ENCODE measurements at places on chromosomes 12 and 14. TPM values are rescaled to one million over a fixed set of nuclear protein-coding genes. Genes with fewer than 3 reads are reported as not detected.

DNA sequence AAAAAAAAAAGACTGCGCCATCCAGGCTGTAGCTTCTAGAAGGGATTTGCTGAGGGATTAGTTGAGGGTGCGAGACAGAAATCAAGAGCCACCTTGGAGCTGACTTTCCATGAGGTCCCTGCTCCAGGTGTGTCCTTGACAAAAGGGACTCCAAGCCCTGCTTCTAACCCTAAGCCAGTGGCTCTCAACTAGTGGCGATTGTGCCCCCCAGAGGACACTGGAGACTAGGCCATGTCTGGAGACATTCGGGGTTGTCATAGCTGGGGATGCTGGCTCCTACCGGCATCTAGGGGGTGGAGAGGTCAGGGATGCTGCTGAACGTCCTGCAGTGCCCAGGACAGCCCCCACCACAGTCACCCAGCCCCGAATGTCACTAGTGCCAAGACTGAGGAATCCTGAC is 40.6 kb downstream of the SPRING1 start:
- no peaks in the 10 kb centered on the region for H3K36me3 ChIP-seq
- H3K4me1 ChIP-seq, result peaks cover 32% of the 10 kb centered on the region
- peaks cover 30% of the 10 kb centered on the region for H3K27me3 ChIP-seq
- no peak for DNase-seq
- H3K27ac ChIP-seq, result no peak overlapping the region

BTBD6 gene
- 41.2 TPM for total RNA-seq

CLEC14A gene
- not detected for total RNA-seq

- H3K4me3 ChIP-seq, result no peak overlapping the region
- DNase-seq, result peak; percentile 79
- peaks cover 3% of the 10 kb centered on the region for H3K27me3 ChIP-seq
Observed at GRCh38 chr12:9331218-9331626, 123.0 kb upstream of the PZP start.

CACNB3 gene
- 114 TPM for total RNA-seq

GRCh38 chr12:116136340-116136739 is 141.2 kb downstream of the MED13L start:
- H3K4me1 ChIP-seq, result peaks cover 30% of the 10 kb centered on the region
- DNase-seq, result no peak
- no peaks in the 10 kb centered on the region for H3K27me3 ChIP-seq
- no peak overlapping the region for H3K27ac ChIP-seq
- no peak overlapping the region for H3K4me3 ChIP-seq

SMCO2 gene
- not detected for total RNA-seq

DNA sequence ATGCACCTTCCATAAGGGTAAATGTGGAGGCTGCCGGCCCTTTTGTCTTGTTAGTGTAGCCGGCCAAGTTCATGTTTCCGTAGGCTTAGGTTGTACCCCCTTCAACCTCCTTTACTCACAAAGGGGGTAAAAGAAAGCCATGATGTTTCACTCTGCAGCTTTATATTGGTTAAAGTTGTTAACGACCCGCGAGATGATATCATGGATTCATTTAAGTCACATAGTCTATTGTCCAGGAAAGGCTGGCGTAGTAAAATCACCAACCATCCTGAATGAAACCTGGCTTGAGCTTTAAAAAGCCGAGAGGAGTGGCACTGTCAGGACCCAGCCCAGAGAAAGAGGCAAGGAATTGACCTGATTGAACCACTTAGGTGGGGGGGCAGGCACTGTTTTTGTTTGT is 1.3 kb downstream of the UNG start:
- H3K36me3 ChIP-seq, result peaks cover 23% of the 10 kb centered on the region
- peak overlapping the region; percentile 91 for H3K4me3 ChIP-seq
- H3K27ac ChIP-seq, result peak overlapping the region; percentile 97
- H3K27me3 ChIP-seq, result no peaks in the 10 kb centered on the region
- H3K4me1 ChIP-seq, result peaks cover 19% of the 10 kb centered on the region
- DNase-seq, result no peak

GZMH gene
- not detected for total RNA-seq

GRCh38 chr12:110776410-110776809 is 33.7 kb upstream of the PPP1CC start:
- no peak overlapping the region for H3K27ac ChIP-seq
- no peaks in the 10 kb centered on the region for H3K36me3 ChIP-seq
- no peak for DNase-seq
- no peaks in the 10 kb centered on the region for H3K4me1 ChIP-seq

- H3K4me1 ChIP-seq, result peaks cover 6% of the 10 kb centered on the region
- peaks cover 35% of the 10 kb centered on the region for H3K27me3 ChIP-seq
- H3K36me3 ChIP-seq, result no peaks in the 10 kb centered on the region
- H3K4me3 ChIP-seq, result no peak overlapping the region
- no peak for DNase-seq
- H3K27ac ChIP-seq, result no peak overlapping the region
Observed at GRCh38 chr12:109885616-109886015, 5.3 kb upstream of the GLTP start.

DNA sequence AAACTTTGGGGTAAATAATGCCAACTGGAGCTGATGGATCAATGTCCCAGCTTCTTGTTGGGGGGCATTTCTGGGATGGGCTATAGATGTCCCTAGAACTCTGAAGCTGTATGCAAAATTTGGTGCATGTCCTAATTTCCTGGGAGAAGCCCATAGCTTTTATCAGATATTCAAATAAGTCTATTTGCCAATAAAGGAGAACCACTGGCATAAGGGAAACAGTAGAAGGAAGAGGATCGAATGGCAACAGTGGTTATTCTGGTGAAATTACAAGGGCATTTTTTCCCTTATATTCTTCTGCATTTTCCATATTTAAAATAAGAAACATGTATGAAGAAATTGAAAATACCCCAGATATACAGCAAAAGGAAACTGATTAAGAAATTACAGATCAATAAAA is 34.2 kb downstream of the PSMA6 start:
- H3K27ac ChIP-seq, result no peak overlapping the region
- H3K27me3 ChIP-seq, result no peaks in the 10 kb centered on the region
- H3K36me3 ChIP-seq, result no peaks in the 10 kb centered on the region
- H3K4me1 ChIP-seq, result no peaks in the 10 kb centered on the region

PPP1R1A gene
- 0.54 TPM for total RNA-seq

- no peaks in the 10 kb centered on the region for H3K27me3 ChIP-seq
- no peak overlapping the region for H3K27ac ChIP-seq
- H3K4me3 ChIP-seq, result no peak overlapping the region
- H3K36me3 ChIP-seq, result no peaks in the 10 kb centered on the region
- H3K4me1 ChIP-seq, result peaks cover 10% of the 10 kb centered on the region
- no peak for DNase-seq
Observed at GRCh38 chr14:44979273-44979672, 17.3 kb downstream of the TOGARAM1 start.

DNA sequence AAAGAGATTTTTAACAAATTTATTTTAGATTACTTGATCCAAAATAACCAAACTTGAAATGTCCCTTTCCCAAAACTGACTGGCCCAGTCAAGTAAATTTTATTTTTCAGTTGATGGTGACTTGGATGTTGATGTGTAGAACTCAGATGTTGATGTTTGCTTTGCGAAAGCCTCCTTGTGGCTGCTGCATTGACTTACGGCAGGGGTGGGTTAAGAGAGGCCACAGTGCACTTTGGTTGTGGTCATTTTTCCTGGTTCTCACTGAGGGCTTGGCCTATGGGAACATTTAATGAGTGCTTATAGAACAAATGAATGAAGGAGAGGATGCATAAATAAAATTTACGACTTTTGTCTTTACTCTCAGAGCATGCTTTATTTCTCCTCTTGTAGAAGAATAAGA is 52.6 kb downstream of the SLCO1B3 start:
- no peak for DNase-seq
- no peak overlapping the region for H3K27ac ChIP-seq
- no peaks in the 10 kb centered on the region for H3K36me3 ChIP-seq
- H3K4me1 ChIP-seq, result no peaks in the 10 kb centered on the region
- H3K4me3 ChIP-seq, result no peak overlapping the region
- no peaks in the 10 kb centered on the region for H3K27me3 ChIP-seq

ELK3 gene
- 27.2 TPM for total RNA-seq

PLEKHD1 gene
- 0.20 TPM for total RNA-seq

DNA sequence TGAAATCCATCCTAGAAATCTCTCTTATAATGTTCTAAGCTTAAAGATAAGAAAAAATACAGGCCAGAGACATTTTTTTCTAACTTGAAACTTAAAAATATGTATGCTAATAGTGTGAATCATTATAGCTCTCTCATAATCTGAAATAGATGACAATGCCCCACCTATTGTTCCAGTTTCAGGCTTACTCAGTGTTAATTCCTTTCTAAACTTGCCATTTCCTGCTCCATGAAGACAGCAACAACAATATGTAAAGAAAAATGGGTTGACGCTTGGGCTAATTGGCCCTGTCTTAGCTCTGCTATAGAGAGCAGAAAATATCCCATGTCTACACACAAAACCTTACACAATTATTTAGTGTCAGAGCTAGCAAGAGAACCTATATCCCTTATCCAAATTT is 37.1 kb downstream of the LMO3 start:
- no peak overlapping the region for H3K4me3 ChIP-seq
- H3K27ac ChIP-seq, result no peak overlapping the region
- peaks cover 3% of the 10 kb centered on the region for H3K4me1 ChIP-seq
- H3K27me3 ChIP-seq, result peaks cover 17% of the 10 kb centered on the region
- no peaks in the 10 kb centered on the region for H3K36me3 ChIP-seq

GRCh38 chr14:30518867-30519560 is 39.9 kb upstream of the G2E3 start:
- H3K36me3 ChIP-seq, result no peaks in the 10 kb centered on the region
- no peak for DNase-seq
- peaks cover 19% of the 10 kb centered on the region for H3K27me3 ChIP-seq
- H3K4me1 ChIP-seq, result no peaks in the 10 kb centered on the region
- H3K4me3 ChIP-seq, result no peak overlapping the region

GRCh38 chr14:59239022-59239421 is 50.6 kb downstream of the DAAM1 start:
- no peaks in the 10 kb centered on the region for H3K27me3 ChIP-seq
- no peak overlapping the region for H3K27ac ChIP-seq
- no peak overlapping the region for H3K4me3 ChIP-seq
- peaks cover 35% of the 10 kb centered on the region for H3K4me1 ChIP-seq
- DNase-seq, result no peak

GRCh38 chr12:131642101-131642540 is 68.8 kb upstream of the SFSWAP start:
- H3K27me3 ChIP-seq, result peaks cover 38% of the 10 kb centered on the region
- H3K4me3 ChIP-seq, result no peak overlapping the region
- no peaks in the 10 kb centered on the region for H3K4me1 ChIP-seq

DNA sequence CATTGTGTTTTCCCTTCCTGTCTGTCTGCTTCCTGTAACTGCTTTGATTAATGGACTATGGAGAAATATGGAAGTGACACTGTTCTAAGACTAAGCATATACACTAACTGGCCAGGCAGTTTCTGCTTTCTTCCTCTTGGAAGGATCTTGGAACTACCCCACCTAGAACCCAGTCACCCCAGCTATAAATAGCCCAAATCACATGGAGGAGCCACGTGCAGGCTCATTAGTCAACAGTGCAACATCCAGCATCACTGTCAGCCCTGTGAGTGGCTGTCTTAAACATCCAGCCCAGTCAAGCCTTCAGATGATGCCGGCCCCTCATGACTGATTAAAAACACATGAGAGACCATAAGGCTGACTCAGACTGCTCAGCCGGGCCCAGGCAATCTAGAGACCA is 39.2 kb downstream of the BCAT1 start:
- no peak overlapping the region for H3K4me3 ChIP-seq
- H3K27me3 ChIP-seq, result no peaks in the 10 kb centered on the region
- H3K4me1 ChIP-seq, result peaks cover 9% of the 10 kb centered on the region
- H3K27ac ChIP-seq, result no peak overlapping the region

GRCh38 chr12:56040963-56041551 is 661 bp upstream of the RPS26 start:
- H3K4me1 ChIP-seq, result peaks cover 19% of the 10 kb centered on the region
- peaks cover 21% of the 10 kb centered on the region for H3K36me3 ChIP-seq
- H3K4me3 ChIP-seq, result peak overlapping the region; percentile 96

- H3K4me3 ChIP-seq, result no peak overlapping the region
- H3K36me3 ChIP-seq, result no peaks in the 10 kb centered on the region
- no peaks in the 10 kb centered on the region for H3K4me1 ChIP-seq
- no peak overlapping the region for H3K27ac ChIP-seq
Observed at GRCh38 chr14:36900846-36901245, 239.2 kb downstream of the PAX9 start.

DNA sequence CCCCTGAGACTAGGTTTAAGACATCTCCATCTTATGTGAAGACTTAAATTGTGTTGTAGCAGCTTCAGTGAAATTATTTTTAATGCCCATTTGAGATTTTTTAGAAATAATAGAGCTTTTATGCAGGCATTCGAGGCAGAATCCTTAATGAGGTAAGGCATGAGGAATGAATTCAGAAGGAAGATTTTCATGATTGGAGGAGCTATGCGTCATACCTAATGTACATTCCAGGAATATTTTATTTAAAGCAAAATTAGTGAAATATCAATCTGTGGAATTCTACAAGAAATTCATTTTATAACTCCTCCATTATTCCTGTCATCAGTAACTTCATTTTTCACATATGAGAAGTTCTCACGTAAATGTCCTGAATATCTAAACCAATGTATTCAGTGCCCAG is 36.0 kb upstream of the GARIN6 start:
- no peak for DNase-seq
- H3K36me3 ChIP-seq, result no peaks in the 10 kb centered on the region
- H3K27me3 ChIP-seq, result no peaks in the 10 kb centered on the region
- no peak overlapping the region for H3K4me3 ChIP-seq

NTF3 gene
- total RNA-seq, result 8.6 TPM

- no peaks in the 10 kb centered on the region for H3K36me3 ChIP-seq
- H3K27ac ChIP-seq, result no peak overlapping the region
- peaks cover 36% of the 10 kb centered on the region for H3K27me3 ChIP-seq
- DNase-seq, result no peak
- no peaks in the 10 kb centered on the region for H3K4me1 ChIP-seq
Observed at GRCh38 chr14:24688030-24688658, 54.2 kb upstream of the GZMB start.

Measured in mesothelial cell of epicardium (in vitro differentiated cells).